ENCODE measurements at places on chromosomes 1 and 21.
A peak's percentile ranks its signal among the peaks of the same experiment; 100 is the strongest.

GRCh38 chr1:110506541-110506940, 12.4 kb downstream of the KCNA10 start:
- DNase-seq, result no peak

DNA sequence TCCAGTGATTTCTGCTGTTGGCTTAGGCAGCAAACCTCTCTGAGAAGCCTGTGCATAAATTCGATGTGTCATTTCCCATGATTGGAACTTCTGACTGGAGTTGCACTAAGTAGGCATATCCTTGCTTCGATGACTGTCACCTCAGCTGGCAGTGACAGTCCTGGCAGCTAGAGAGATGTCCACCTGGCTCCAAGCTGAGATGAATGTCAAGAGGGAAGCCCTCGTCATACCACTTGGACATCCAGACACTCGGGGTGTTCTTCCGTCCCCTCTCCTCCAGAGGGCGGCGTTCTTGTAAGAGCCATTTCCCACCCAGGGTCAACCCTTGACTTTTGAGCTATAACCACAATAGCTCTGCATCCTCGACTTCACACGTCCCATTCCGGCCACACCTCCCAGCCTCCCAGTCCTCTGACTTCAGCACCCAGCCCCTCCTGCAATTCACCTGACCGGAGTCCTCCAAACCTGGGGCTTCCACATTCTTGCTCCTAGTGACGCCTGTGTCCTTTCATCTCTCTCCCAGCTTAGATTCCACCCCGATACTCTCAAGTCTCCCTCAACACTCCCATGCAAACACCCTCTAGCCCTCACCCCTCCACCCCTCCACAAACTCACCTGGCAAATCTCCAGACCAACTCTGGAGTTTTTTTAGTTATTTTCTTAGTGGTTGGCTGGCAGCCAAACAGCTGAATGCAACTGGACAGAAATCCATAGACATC, 17.3 kb downstream of the CA6 start:
- no peak for DNase-seq

DNA sequence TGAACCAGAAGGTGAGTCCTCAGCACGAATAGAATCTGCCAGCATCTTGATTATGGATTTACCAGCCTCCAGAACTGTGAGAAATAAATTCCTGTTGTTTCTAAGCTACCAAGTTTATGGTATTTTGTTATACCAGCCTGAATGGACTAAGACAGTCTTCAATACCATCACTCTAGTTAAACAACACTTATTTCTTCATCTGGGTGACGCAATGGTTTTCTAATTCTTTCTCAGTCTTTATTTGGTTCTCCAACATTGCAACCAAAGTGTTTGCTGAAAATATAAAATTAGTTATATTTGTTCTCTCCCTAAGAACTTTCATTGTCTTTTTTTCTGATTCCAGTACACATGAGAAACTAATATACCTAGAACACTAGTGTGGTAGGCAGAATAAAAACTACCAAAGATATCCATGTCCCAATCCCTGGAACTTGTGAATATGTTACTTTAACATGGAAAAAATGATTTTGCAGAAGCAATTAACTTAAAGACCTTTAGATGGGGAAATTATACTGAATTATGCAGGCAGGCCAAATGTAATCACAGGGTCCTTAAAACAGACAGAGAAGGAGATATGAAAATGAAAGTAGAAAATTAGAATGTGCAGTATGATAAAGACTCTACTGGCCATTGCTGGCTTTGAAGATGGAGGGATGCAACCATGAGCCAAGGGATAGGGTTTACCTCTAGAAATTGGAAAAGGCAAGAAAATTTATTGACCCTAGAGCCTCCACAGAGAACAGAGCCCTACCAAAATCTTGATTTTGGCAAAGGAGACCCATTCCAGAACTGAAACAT, 1115.1 kb downstream of the PLA2G4A start:
- no peak for DNase-seq

- DNase-seq, result no peak
Observed at GRCh38 chr21:44498280-44499210, 41.5 kb downstream of the KRTAP10-1 start.

DNA sequence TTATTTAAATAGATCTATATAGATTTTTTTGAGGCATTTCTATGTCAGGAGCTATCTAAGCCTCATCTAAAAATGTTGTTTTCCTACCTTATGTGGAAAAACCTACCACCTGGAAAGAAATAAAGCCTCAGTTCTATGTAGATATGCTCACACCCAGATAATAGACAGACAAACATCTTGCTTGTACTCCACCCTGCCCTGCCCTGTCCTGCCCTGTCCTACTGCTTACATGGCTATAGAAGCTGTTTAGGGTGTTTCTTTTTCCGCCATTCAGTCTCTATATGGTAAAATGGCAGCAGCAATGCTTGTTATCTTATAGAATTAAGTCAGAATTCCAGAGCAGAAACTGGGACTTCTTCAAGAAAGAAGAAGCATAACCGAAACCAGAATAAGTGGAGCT, 13.4 kb downstream of the CTTNBP2NL start:
- DNase-seq, result no peak

DNA sequence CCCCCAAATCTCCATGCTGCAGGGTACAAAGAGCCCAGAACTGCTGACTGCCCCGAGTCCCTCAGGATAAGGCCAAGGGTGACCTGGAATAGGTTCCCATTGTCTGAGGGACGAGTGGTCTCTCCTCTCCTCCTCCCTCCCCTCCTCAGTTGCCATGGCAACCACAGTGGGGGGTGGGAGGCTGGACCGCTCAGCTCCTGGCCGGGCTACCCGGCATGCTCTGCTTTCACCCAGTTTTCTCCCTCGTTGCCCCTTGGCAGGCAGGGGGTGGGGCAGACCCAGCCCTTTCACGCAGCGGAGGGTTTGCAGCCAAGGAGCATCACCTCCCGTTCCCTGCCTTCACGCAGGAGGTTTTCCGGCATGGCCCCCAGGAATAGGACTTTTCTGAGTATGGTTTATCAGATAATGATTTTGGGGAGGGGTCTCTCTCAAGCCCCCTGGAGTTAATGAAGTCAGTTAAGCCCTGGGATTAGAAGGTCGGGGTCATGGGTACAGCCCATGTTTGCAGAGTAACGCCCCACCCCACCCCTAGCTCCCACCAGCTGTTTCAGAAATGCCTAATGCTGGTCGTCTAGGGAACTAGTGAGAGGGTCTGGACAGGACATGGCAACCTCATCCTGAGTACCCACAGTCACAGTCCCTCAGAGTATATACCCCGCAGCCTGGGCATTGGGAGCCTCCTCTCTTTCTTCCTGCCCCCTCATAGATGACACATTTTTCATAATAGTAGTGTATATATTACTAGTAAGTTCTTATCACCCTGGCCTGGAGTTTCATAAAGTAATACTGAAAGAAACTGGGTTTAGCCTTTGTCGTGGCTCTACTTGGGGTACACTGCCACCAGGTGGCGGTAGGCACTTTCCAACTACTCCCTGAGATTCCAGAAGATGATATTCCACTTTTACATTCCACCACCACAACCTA, 20.7 kb downstream of the C1QB start:
- DNase-seq, result peak; percentile 60

DNA sequence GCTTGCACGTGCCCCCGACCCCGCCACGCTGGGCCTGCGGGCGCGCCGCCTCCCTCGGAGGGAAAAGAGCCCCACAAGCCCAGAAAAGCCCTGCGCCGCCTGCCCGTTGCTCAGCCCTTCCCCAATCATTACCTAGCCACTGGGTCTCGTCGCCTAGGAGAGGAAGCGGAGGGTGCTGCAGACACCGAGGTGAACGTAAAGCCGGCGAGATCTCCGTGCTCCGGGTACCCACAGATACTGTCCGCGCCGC, at the start of gene ENO1:
TSS of gene ENO1 (minus strand) at position 239 of the 250 bp plus-strand sequence. CDS start 3,778 bp downstream, outside the sequence.
- DNase-seq, result no peak

GRCh38 chr1:17765444-17766411, 10.6 kb downstream of the ACTL8 start:
- DNase-seq, result no peak

DNA sequence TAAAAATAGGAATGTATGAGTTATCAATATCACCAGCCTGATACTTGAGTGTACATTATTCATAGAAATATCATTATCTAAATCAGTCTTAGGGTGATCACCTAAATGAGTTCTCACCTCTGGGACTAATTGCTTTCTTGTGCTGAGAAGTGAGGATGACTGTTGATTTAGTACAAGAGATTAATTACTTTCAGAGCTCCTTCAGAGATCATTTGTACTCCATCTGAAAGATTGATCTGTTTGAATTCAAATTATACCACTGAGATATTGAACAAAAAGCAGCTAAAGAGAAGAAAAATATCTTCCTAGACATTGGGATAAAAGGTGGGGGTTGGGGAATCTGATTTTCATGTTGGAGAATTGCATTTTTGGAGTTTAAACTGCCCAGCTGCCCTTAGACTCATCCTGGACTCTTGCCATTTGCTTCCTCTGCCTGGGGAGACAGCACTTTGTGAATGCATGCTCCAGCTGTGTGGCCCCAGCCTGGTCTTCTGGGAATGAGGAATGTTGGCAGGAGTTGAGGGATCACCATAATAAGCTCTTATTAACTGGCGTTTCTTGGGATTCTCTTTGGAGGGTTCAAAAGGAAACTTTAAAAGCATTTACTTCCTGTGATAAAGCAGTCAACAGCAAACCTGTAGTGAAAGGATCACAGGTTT, 19.7 kb upstream of the PGBD2 start:
- DNase-seq, result no peak

GRCh38 chr1:17684810-17685209, 70.3 kb upstream of the ACTL8 start:
- no peak for DNase-seq

GRCh38 chr21:38334866-38335265, 78.1 kb downstream of the KCNJ15 start:
- no peak for DNase-seq

GRCh38 chr1:111404588-111404987, 22.9 kb downstream of the OVGP1 start:
- DNase-seq, result no peak

DNA sequence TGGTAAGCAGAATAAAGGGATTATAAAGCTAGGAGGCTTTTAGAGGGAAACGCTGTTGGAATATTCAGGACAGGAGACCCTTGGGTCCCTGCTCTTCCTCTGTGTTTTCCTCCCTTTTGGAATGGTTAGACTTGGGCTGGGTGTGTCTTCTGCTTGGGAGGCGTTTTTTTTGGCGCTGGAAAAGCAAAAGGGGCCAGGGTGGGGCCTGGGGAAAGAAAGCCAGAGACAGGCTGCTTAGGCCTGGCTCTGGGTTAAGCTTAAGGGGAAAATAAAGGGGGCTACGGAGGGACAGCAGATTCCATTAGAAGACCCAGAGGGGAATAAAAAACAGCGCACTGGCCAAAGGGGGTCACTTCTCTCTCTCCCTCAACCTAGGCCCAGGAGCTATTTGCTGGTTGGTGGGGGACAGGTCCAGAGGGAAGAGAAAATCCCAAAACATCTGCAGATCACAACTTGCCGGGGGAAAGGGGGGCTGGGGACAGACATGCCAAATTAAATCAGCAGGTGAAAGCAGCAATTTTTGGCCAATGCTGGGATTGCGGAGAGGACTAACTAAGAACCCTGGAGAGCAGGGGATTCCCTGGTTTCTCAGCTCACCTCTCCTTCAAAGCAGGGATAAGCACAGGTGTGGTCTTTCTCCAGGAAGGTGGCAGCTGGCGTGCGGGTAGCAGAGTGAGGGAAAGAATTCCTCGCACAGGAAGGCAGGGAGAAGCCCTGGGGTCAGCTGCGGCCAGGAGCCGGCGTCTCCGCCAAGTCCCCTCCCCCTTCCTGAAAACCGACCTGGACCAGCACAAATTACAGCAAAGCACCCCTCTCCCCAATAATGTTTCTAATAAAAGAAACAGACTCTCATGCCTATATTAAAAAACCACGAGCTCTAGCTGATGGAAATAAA, 82.2 kb upstream of the AK4 start:
- peak; percentile 38 for DNase-seq

GRCh38 chr1:44035726-44036408, 4.6 kb upstream of the SLC6A9 start:
- DNase-seq, result no peak
